ENCODE measurements at places on chromosomes 6 and 20.

DNA sequence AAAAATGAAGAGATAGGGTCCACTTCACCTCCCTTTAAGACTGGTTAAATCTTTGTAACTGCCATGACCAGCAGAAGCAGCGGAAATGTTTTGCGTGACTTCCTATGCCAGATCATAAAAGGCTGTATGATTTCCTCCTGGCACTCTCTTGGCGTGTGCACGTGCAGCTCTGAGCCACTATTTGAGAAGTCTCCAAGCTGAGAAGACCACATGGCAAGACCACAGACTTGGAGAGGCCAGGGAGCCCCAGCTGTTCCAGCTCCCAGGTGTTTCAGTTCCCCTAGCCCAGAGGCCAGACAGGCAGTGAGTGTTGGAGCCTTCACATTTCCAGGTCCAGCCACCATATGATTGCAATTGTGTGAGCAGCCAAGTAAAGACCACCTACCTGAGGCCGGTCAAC lies 259.3 kb upstream of the RIN2 start:
- no peak for DNase-seq

- DNase-seq: no peak
These were observed 280.6 kb upstream of the DEFB112 start for GRCh38 chr6:50330347-50330746.

DNA sequence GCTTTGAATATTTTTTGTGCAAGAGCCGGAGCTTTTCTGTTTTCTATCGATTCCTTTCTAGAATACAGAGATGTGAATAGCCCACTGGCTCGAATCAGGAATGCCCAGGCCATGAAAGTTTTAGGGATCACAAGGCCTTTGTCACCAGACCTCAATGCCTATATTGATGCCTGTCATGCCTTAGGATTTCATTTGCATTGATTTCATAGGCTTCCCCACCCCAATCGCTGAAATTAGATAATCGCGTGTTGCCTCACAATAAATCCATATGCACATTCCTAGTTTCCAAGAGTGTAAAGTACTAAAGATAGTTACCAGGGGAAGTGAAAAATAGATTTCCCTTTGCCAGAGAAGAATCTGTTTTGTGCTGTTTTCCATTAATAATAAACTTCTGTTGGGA lies 150.8 kb downstream of the SASH1 start:
- DNase-seq: no peak

DNA sequence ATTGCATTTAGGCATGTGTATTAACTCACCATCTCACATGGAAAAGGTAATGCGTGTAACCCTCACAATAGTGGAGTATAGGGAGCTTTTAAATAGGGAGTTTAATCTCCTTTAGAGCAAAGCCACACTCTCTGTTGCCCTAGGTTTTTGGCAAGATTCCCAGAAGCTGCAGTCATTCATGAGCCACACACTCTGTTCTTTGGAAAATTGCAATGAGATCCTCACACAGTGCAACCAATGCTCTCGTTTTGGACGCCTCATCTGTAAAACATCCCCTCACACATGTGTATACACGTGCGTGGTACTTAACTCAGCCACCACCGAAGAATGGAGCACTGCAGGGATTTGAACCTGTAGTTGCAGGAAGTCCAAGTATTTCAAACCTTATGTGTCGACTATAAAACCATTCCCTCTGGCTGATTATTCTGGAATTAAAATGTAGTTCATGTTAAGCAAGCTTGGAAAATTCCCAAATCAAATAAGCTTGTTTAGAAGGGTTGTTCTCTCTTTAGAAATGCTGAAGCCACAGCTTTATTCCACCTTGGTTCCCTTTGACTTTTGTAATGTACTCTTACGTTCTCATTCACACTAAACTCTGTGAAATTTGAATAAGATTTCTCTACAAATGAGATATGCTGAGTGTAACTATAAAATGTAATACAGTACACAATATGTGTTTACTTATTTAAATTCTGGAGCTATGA lies 489.8 kb upstream of the MANEA start:
- DNase-seq: no peak

DNA sequence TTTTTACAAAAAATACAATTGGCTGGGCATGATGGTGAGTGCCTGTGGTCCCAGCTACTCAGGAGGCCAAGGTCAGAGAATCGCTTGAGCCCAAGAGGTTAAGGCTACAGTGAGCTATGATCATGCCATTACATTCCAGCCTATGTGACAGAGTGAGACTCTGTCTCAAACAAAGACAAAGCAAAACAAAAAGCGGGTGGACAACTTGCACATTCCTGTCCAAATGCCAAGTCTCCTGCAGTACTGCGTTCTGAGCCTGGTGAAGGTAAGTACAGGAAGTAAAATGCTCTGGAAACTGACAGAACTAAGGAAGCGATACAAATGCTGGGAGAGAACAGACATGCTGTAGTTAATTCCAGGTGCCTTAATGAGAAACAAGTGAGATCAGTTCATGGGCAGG lies 20.4 kb upstream of the TMEM242 start:
- no peak for DNase-seq

DNA sequence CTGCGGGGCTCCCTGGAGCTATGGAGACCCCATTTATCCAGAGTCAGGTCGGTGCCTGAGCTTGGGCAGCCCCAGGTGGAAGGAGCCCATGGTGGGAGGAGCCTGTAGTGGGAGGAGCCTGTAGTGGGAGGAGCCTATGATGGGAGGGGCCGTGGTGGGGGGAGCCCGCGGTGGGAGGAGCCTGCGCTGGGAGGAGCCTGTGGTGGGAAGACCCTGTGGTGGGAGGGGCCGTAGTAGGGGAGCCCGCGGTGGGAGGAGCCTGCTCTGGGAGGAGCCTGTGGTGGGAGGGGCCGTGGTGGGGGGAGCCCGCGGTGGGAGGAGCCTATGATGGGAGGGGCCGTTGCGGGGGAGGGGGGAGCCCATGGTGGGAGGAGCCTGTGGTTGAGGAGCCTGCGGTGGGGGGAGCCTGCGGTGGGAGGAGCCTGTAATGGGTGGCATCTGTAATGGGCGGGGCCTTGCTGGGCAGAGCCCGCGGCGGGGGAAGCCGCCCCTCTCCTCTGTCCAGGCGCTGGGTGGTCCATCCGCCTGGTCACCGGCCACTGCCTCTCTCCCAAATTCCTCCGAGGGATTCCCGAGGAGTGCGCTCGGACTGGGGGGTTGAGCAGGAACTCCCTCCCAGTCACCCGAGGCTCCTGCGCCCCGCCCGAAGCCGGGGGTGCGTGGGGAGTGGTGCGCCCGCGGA lies 567 bp upstream of the FNDC11 start:
- peak; percentile 98 for DNase-seq

DNA sequence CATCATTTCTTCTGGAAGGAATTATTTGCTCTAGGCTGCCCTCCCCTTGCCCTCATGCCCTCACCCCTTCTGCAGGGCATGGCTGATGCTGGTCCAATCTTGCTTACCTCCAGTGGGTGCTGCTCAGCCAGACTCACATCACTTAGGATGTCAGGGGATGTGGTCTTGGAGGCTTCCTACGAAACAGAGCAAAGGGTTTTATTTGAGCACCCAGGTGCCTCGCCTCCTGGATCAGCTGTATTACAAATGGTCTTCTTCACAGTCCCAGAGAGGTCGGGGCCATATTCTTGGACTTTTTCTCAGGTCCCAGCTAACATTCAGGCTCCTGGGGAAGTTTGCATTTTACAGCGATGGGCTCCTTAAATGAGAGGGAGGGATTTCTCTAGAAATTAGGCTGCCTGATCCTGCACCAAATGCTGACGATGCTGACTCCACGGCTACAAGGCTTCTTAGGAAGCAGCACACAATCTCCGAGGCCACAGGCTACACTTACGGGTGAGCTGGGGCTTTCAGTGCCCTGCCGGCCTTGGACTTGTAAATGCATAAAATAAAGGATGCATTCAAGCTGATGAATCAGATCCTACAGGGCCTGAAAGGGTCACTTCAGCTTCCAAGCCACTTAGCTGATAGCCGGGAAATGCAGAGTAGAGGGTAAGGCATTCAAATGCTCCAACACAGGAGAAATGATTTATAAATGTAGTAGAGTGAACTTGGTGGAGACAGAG lies 159.8 kb upstream of the ECI2 start:
- peak; percentile 28 for DNase-seq

GRCh38 chr20:16005021-16005914 lies 568.0 kb downstream of the KIF16B start:
- DNase-seq: no peak

DNA sequence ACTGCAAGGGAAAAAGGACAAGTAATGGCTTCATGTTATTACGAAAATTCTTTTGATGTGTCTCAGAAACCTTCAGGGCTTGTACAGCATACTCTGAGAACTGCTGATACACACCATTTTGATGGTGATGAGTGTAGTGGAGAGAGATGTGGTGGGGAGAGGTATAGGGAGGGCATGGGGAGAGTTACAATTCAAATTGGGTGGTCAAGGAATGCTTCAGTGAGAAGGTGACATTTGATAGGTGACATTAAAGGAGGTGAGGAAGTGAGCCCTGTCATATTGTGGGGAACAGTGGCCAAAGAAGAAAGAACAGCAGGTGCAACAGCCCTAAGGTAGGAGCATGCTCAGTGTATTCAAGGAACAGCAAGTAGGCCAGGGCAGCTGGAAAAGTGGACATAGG lies 318.9 kb downstream of the CLIC5 start:
- no peak for DNase-seq

DNA sequence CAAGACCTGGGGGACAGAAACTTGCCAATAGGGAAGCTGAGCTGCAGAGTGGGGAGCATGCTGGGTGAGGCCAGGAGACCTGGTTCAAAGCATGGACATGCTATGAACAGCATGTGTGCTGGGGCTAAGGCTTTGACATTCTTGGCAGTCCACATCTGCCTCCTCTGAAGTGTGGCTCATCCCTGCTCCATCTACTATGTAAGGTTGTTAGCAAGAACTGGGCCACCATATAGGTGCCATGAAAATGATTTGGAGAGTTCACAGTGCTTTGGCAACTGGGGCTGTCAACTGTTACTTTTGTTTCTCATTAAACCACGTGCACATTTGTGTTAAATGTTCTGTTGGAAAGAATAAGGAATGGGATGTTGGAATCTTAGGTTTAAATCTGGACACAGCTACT lies 311.1 kb downstream of the CDC5L start:
- no peak for DNase-seq

DNA sequence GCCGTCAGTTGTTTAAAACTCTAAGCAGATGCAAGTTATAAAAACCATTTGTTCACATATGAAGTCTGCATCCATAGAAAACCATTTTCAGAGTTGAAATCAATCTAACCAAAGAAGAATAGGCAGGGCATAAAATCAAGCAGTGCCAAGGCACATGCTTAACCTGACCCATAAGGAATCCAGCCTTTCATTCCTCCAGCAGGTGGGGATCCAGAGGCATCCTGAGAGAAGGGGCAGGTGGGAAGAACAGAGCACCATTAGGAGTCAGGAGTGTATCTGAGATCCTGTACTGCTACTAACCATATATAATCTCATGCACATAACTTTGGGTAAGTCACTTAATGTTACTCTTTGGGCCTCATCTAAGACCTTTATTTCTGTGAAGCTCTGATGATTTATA lies 29.4 kb upstream of the FOXO3 start:
- DNase-seq: no peak

GRCh38 chr20:4835244-4836177 lies 113.8 kb downstream of the PRND start:
- no peak for DNase-seq

GRCh38 chr6:126175251-126175650 lies 164.7 kb upstream of the CENPW start:
- no peak for DNase-seq

- no peak for DNase-seq
These were observed 31.4 kb downstream of the PTK7 start for GRCh38 chr6:43107344-43108062.

DNA sequence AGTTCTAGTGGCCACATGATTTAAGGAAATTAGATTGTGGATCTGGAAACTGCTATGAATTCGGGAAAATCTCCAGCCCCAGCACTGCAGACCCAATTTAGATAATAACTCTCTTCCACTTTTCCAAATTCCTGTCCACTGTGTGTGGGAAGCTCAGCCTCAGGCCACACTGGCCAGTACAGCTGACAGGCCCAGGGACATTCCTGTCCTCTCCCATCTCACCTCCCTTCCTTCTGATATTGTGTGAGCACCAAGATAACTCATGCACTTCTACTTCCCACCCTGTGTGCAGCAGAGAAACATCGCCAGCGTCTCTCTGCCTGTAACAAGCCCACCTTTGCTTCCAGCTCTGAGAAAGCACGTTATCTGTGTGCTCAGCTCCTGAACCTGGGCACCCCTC lies 145.1 kb upstream of the RREB1 start:
- no peak for DNase-seq

- DNase-seq: no peak
These were observed 1.1 kb downstream of the TULP1 start for GRCh38 chr6:35511562-35511941.

GRCh38 chr20:10005885-10006284 lies 28.9 kb upstream of the ANKEF1 start:
- DNase-seq: no peak

DNA sequence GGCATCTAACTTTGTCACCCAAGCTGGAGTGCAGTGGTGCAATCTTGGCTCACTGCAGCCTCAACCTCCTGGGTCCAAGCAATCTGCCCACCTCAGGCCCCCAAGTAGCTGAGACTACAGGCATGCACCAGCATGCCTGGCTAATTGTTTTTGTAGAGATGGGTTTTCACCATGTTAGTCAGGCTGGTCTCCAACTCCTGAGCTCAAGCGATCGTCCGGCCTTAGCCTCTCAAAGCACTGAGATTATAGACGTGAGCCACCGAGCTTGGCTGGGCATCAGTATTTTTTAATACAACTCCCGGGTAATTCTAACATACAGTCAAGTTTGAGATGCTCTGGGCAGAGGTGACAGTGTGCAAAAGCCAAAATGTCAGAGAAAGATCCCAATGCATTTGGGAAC lies 73.5 kb downstream of the NFATC2 start:
- no peak for DNase-seq

DNA sequence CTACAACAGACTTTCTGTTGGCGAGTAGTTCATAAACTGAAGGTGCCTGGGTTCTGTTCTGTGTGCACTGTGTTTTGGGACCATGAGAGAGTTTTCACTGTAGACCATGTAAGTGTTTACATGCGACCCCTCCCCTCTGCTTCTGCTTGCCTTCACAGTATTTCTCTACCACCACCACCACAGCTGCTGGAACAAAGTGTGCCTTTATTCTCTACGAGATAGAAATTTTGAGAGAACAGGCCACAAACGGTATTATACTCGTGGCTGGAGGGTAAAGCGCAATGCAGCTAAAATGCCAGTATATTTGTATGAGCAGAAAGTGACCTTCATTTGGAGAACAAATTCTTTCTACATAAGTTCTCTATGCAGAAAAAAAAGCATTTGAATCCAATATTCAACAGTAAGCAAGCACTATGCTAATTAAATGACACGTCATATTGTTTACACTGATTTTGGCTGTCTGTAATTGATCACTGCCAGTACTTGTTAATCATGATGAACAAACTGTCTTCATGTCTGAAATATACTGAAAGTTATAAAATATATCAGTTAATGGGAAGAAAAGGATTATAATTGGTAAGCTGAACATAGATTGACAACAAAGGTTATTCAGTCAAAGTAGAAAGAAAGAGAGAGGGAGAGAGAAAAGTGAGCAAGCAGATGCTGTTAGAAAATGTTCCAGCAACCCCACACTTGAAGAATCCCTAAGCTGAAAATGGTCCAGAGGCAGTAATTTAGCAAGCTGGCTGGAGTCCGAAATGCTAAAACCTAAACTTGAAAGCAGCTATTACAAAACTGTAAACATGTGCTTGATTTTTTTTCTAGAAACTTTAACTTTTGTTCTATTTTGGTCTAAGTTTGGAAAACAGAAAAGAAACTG lies 8.8 kb downstream of the CLDN20 start:
- no peak for DNase-seq
